ENCODE measurements at places on chromosomes 3 and 15.
A peak's percentile ranks its signal among the peaks of the same experiment; 100 is the strongest.

- no peak for DNase-seq
- H3K4me1 ChIP-seq: peaks cover 5% of the 10 kb centered on the region
- no peak overlapping the region for H3K4me3 ChIP-seq
- no peaks in the 10 kb centered on the region for H3K27me3 ChIP-seq
- H3K27ac ChIP-seq: no peak overlapping the region
Observed at GRCh38 chr3:105866656-105867653, 1.9 kb downstream of the CBLB start.

- peaks cover 2% of the 10 kb centered on the region for H3K4me1 ChIP-seq
- DNase-seq: no peak
- H3K27ac ChIP-seq: no peak overlapping the region
- no peaks in the 10 kb centered on the region for H3K36me3 ChIP-seq
- H3K27me3 ChIP-seq: no peaks in the 10 kb centered on the region
- no peak overlapping the region for H3K4me3 ChIP-seq
Observed at GRCh38 chr15:64909546-64909945, 2.2 kb upstream of the ANKDD1A start.

GRCh38 chr15:79340315-79340602 lies 29.3 kb downstream of the TMED3 start:
- H3K27me3 ChIP-seq: no peaks in the 10 kb centered on the region
- no peaks in the 10 kb centered on the region for H3K4me1 ChIP-seq
- H3K4me3 ChIP-seq: no peak overlapping the region
- no peak overlapping the region for H3K27ac ChIP-seq

DNA sequence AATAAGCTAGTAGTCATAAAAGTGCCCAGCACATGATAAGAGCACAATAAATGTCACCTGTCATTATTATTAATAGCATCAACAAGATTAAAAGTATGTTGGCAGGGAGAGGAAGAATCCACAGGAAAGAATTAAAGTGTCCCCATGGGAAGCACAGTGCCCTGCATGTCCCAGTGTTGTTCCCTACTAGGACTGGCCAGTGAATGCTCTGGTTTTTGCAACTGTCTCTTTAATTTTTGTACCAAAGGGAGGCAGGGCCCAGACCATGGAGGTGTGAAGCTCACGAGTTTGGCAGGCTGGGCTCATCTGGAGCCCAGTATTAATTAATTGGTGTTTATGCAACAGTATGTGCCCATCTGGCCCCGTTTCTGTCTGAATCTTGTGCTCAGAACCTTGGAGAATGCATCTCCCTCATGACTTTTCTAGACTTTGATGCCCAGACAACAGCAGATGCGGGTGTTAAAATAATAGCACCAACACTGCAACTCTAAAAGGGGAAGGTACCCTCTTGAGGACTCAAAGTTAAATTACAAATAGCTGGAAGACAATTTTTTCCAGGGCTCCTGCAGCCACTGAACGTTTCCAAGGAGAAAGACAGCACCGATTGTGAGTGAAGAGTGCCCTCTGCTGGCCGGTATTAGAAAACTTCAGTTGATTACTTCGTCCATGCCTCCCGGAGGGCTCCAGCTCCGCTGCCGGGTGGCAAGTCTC lies 71.9 kb upstream of the SPATA12 start:
- no peak overlapping the region for H3K27ac ChIP-seq
- no peaks in the 10 kb centered on the region for H3K36me3 ChIP-seq
- peak; percentile 43 for DNase-seq

GRCh38 chr3:197343656-197344408 lies 45.4 kb upstream of the DLG1 start:
- H3K36me3 ChIP-seq: no peaks in the 10 kb centered on the region
- no peaks in the 10 kb centered on the region for H3K4me1 ChIP-seq
- no peak for DNase-seq
- no peak overlapping the region for H3K27ac ChIP-seq
- H3K27me3 ChIP-seq: no peaks in the 10 kb centered on the region

DNA sequence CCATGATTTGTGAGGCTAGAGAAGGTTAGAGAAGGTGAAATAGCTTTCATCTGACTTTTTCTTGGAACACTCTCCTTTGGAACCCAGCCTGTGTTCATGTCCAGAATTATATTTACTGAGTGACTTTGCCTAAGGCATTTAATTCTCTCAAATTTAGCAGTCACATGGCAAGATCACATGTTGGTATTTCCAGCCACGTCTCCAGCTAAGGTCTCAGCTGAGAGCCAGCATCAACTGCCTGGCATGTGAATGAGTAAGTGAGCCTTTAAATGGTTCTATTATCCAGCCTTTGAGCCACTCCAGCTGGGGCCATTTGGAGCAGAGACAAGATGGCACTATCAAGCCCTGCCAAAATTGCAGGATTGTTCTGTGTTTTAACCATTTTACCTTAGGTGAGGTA lies 130.2 kb upstream of the SGO1 start:
- no peaks in the 10 kb centered on the region for H3K27me3 ChIP-seq
- DNase-seq: no peak
- H3K27ac ChIP-seq: no peak overlapping the region
- no peaks in the 10 kb centered on the region for H3K4me1 ChIP-seq

GRCh38 chr15:71279757-71280141 lies 164.5 kb downstream of the THSD4 start:
- DNase-seq: no peak
- no peaks in the 10 kb centered on the region for H3K36me3 ChIP-seq

DNA sequence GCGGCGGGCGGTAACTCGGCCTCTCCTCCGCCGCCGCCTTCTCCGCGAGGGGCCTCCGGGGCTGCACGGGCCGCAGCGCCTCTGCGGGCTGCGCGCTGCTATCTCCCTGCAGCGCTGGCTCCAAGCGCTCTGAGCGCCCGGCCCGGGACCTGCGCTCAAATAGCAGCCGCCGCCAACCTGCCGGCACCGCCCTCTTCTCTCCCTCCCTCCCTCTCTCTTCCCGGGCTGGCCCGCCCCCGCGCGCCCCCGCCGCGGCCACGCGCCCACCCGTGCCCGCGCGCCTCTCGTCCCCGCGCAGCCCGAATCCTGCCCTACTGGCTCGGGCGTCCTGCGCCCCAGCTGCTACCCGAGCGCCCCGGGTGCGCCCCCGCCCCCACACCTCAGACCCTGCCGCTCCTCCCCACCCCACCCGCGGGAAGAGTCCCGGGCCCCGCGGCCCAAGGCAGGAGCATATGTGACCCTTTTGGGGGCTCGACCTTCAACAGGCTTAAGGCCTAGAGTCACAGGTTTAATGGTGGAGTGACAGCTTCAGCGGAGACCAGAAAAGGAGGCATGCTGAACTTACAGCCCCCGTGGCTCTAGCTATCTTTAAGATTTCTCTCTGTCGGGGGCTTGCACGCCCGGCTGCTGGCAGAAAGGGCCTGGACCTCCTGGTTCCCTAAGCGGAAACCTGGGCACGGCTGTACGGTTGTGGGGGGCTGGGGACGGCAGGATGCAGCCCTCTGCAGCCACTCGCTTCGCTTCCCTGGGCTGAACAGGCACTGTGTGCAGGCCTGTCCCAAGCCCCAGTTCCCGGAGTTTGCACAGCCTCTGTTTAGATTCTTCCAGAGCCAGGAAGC lies at the start of gene CACNA2D2:
Gene CACNA2D2, minus strand, starts transcription at position 131 of the 839 bp plus-strand sequence. CDS start 211 bp downstream, outside the sequence.
- peaks cover 6% of the 10 kb centered on the region for H3K4me1 ChIP-seq
- no peaks in the 10 kb centered on the region for H3K27me3 ChIP-seq
- H3K4me3 ChIP-seq: peak within 1 kb of the TSS; percentile 45
- H3K36me3 ChIP-seq: no peaks in the 10 kb centered on the region
- H3K27ac ChIP-seq: peak within 1 kb of the TSS; percentile 34

DNA sequence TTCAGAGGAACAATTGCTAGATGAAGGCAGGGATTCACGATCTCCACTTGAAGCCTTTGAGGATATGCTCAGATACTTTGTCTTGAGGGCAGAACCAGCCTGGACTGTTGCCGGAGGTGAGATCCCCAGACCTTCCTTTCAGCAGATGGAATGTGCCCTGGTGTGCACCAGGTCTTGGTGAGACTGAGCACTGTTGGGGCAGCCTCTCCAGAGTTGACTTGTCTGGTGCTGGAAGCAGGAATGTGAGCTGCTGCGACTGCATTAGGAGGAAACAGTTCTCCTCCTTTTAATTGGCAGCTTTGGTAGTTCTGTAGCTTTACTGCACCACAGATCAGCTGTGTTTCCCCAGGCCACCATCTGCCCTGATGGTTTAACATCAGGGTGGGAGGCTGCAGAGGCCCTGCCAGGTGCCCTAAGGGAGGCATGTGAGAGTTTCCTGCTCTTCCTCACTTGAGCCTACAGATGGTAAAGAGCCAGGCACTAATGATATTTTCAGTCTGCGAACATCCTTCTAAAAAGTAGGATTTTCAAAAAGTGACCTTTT lies 58.5 kb downstream of the CTDSPL start:
- no peak for DNase-seq
- no peaks in the 10 kb centered on the region for H3K27me3 ChIP-seq
- H3K4me1 ChIP-seq: peaks cover 9% of the 10 kb centered on the region
- H3K27ac ChIP-seq: no peak overlapping the region
- H3K4me3 ChIP-seq: no peak overlapping the region
- H3K36me3 ChIP-seq: no peaks in the 10 kb centered on the region

DNA sequence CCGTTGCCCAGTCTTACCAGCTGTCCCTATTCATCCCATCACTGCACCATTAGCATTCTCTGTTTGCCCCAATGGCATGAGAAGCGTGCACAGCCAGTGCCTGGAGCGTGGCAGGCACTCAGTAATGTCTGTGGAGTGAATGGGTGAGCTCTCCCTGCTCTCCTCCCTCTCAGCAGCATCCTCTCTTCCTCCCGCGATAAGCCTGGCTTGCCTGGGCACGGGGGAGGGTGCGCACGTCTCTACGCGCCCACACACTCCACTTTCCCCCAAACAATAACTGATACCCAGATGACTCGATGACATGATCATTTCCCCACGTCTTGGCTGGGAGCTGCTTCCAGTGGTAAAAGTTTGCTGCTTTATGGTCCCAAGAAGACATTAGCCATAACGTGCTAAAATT lies 81.8 kb upstream of the LINGO1 start:
- H3K27me3 ChIP-seq: no peaks in the 10 kb centered on the region
- H3K27ac ChIP-seq: no peak overlapping the region
- no peaks in the 10 kb centered on the region for H3K4me1 ChIP-seq
- no peaks in the 10 kb centered on the region for H3K36me3 ChIP-seq
- no peak overlapping the region for H3K4me3 ChIP-seq
- no peak for DNase-seq

GRCh38 chr3:18765662-18766061 lies 340.5 kb upstream of the SATB1 start:
- no peaks in the 10 kb centered on the region for H3K27me3 ChIP-seq
- no peak overlapping the region for H3K4me3 ChIP-seq
- H3K27ac ChIP-seq: no peak overlapping the region
- no peaks in the 10 kb centered on the region for H3K4me1 ChIP-seq
- no peak for DNase-seq

- DNase-seq: no peak
- H3K4me3 ChIP-seq: no peak overlapping the region
- no peaks in the 10 kb centered on the region for H3K36me3 ChIP-seq
Observed at GRCh38 chr15:85963262-85963760, 116.4 kb upstream of the AGBL1 start.
